Nephron progenitor cell (in vitro differentiated cells): ENCODE measurements at places on chromosomes 5 and 9.

GRCh38 chr9:108396193-108396592, 459.6 kb downstream of the ACTL7B start:
- no peak for DNase-seq

DNA sequence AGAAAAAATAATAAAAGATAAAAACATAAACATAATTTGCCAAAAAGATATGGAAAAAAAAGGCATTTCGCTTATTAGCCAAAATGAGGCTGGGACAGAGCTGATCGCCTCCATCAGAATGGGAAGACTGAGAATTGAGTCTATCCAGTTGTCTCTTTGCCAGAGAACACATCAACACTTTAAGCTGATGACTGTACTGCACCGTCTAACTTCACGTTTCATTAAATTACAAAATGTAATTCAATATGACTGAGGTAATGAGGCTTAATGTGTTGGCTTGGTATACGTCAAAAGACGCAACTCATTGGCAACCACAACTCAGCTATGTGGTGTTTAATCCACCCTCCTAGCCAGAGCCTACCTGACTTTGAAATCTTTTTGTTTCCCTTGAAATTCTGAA, 462.7 kb upstream of the CD180 start:
- DNase-seq: no peak

DNA sequence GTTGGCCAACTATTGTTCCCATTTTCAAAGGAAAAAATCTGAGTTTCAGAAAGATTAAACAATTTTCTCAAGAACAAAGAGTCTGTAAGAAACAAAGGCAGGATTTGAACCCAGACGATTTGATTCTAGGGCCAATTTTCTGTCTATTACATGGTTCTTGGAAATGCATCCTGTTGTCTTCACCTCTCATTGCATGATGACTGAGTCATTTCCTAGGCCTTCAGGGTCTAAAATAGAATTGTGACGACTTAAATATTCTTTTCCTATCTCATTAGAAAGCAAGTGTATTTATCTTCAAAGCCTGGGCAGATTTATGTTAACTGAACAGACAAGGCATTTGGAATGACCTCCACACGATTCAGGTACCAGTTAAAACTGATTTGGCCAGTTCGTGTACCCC, 512.9 kb downstream of the NTRK2 start:
- no peak for DNase-seq

DNA sequence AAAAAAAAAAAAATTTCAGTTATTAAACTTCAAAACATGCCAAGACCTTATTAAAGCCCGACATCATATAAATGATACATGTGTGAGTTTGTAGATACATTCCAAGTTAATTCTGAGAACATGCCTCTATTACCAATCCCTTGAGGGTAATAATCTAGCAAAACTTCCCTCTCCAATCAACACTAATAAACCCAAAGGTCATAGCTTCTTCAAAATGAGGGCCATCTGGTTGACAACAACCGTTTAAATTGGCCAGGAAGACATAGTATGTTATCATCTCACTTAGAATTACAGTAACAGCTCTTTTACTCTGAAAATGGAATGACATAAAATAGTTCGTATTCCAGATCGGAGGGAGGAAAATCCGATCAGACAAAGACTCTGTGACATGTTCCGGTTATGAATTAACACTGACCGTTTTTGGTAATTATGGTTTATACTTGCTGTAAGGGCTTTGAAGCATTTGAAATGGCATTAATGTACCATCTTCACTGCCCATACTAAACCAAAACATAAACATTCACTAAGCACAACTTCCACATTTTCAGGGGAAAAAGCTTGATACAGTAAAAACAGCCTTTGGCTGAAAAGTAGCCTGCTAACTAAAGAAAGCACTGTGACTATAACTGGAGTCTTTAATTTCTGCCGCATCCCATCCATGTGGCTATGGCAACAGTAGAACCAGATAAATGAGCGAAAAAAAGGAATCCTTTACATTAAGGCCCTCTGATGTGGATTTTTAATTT, 50.3 kb downstream of the ANKH start:
- DNase-seq: no peak

GRCh38 chr5:160638161-160638742, 213.8 kb downstream of the ATP10B start:
- no peak for DNase-seq
